Activated CD4-positive, alpha-beta T cell treated with anti-CD3 and anti-CD28 coated beads, Interleukin-2, amount 50 U/mL, for 24 hours (primary cell): ENCODE measurements at places on chromosomes 6 and 20.

GRCh38 chr6:40500227-40500626 is 86.9 kb downstream of the LRFN2 start:
- no peak for DNase-seq

DNA sequence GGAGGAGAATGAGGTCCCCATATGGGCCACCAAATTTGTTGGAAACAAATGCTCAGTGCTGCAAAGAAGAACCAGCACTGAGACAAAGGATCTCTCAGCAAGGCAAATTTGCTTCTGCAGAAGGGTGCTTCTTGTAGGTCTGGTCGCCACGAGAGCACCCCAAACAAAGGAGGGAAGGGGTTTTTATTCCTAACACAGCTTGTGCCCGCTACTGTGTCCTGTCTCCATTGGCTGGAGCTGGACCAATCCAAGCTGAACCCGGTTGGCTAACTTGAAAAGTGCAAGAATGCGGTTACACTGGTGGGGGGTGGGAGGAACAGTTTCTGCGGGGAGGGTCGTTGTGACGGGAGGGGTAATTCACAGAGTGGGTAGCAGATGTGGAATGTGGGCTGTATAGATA is 54.1 kb upstream of the TULP1 start:
- no peak for DNase-seq

DNA sequence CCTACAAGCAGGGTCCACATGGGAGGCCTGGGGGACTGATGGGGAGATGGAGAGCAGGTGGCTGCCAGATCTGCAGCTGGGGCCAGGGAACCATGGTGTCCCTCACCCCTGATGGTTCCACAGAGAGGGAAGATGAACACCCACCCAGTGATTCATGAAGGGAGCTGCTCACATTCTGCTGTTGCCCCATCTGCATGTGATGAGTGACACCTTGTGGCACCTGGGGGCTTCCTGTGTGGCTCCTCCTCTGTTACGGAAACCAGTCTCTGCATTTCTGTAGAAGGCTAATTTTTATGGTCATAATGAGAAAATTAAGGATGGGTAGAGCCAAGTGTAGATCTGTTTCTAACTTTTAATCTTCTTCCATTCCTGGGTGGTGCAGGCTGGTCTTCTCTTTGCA is 217.1 kb downstream of the SMOC2 start:
- DNase-seq: no peak

- no peak for DNase-seq
Observed at GRCh38 chr6:53906103-53906502, 111.3 kb downstream of the LRRC1 start.

DNA sequence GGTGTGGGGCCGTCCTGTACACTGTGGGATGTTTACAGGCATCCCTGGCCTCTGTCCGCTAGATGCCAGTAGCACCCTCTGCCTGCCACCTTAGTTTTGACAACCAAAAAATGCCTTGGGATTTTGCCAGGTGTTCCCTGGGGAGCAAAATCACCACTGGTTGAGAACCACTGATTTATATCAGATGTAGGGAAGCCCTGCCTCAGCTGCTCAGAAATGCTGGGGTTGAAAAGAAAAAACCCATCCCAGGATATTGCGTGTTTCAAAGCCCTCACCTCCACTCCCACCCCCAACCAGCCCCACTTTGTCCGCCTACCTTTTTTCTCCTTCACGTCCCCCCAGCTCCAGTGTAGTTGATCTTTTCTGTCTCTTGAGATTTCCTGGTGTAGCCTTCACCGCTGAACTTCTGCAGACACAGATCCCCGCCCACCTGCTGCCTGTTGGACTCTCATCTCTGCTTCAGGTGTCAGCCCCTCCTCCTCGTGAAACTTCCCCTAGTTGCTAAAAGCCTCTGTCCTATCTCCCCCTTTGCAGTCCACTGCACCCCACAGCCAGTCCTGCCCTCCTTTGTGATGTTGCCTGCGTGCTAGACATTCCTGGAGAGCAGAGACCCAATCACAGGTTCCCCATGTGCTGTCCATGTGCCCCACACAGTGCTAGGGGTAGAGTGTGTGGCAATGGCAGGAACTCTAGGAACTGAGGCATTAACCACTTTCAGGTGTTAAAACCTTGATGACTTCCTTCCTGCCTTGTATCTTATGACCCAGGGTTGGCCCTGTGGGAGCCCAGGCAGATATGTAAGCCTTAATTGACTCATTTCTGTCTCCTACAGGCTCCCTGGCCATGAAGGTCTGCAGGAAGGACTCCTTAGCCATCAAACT is 98.9 kb downstream of the TBC1D7 start:
- DNase-seq: no peak

DNA sequence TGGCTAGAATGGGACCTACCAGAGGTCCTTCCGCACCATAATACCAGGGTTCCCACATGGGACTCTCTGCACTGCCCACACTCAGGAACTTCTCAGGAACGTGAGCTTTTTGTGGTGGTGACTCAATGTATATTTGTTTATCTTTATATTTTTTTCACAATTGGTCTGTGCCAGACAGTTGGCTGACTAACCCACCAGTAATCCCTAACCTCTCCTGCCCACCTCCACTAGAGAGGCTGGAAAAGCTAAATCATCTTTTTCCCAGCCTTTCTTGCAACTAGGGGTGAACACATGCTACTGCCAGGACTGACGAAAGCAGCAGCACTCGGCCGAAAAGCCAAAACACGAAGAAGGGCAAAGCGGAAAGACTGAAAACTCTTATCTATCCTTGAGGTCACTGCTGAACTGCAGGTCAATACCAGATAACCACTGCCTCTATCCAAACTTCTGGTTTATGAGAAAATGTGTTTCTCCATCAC is 112.9 kb downstream of the TRERF1 start:
- DNase-seq: no peak

- no peak for DNase-seq
Observed at GRCh38 chr20:32325706-32326503, 32.2 kb upstream of the ASXL1 start.

DNA sequence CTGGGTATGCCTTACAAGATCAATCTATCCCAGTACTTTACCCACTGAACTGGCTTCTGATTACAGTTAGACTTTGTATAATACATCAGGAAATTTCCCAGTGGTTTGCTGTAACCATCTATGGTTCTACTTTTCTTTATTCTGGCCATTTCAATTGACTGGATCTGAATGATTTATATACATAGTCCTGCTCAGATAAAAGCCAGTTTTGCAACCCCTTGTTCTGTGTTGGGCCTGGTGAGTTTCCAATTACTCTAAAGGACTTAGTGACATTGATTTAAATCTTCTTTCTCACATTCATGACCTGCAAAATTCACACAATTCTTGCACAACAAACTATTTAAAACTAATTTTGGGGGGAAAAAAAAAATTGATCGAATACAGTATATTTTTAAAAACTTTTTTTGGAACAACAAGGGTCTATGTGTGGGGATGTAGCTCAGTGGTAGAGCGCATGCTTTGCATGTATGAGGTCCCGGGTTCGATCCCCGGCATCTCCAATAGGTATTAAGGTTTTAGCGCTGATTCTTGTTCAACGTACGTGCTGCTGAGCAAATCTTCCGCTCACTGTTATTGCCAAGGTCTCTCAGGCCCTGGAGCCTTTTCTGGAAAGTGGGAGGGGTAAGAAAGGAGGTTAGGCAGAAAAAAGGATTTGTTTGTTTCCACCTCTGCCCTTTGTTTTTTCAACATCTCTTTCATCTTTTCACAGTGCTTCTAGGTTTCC is 117.5 kb downstream of the GPX5 start:
- DNase-seq: peak; percentile 48

GRCh38 chr6:158188591-158188990 is 20.4 kb downstream of the GTF2H5 start:
- DNase-seq: no peak

DNA sequence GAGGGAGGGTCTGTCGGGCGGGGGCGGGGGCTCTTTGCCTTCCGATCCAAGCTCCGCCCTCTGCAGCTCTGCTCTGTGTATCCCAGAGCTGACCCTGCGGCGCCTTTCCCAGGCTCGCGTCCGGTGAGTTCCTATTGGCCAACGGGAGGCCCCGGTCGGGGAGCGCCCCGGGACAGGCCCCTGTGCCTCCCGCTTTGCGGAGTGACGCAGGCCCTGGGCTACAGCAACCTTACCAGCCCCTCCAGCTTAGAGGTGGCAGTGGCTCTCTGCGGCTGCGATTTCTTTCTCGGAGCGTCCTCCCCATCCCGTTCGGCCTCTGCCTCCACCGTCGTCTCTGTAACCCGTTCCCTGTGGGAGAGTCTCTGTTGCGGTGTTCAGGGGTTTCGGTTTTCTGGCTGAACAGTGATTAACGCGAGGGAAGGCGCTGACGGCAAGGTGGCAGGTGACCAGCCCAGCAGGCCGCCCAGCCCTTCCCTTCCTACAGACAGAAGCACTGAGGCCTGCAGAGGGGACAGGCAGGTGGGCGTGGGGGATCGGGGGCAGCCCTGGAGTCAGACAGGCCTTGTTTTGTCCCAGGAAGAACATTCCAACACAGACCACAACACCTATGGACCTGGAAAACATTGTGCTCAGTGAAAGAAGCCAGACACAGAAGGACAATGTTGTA is 18.1 kb upstream of the CEBPB start:
- DNase-seq: no peak

GRCh38 chr6:25025248-25025918 is 89.6 kb upstream of the RIPOR2 start:
- DNase-seq: no peak

- DNase-seq: peak; percentile 1
Observed at GRCh38 chr6:116369964-116370759, 585 bp upstream of the DSE start.

GRCh38 chr6:151514000-151514730 is 20.3 kb downstream of the CCDC170 start:
- DNase-seq: no peak

- DNase-seq: no peak
Observed at GRCh38 chr6:41639809-41640371, 1.6 kb downstream of the MDFI start.

DNA sequence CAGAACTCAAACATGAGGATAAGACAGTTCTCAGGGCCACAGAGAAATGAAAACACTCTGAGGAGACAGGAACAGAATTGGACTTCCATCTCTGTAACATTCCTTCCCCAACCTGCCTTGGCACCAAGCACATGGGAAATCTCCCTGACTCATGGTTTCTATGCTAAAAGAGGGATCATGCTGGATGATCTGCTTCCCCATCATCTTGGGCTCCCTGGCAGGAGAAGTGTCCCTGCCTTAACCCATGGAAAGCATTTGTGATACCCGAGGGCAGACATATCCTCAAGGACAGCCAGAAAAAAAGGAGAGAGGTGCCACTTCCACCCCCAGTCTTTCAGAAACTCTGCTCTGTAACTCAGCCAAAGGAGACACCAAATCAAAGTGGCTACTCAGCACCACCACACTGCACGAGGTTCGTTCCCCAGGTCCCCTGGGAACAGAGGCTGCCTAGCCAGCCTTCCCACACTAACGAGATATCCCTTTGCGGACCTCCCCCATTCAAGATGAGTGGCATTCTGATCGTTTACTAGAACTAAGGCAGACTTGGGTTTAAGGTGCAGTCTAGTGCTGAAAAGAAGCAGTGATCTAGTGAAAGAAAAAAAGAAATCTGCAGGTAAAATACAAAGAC is 34.8 kb downstream of the BLOC1S5 start:
- no peak for DNase-seq

GRCh38 chr20:59784791-59785668 is 148.4 kb downstream of the SYCP2 start:
- no peak for DNase-seq

DNA sequence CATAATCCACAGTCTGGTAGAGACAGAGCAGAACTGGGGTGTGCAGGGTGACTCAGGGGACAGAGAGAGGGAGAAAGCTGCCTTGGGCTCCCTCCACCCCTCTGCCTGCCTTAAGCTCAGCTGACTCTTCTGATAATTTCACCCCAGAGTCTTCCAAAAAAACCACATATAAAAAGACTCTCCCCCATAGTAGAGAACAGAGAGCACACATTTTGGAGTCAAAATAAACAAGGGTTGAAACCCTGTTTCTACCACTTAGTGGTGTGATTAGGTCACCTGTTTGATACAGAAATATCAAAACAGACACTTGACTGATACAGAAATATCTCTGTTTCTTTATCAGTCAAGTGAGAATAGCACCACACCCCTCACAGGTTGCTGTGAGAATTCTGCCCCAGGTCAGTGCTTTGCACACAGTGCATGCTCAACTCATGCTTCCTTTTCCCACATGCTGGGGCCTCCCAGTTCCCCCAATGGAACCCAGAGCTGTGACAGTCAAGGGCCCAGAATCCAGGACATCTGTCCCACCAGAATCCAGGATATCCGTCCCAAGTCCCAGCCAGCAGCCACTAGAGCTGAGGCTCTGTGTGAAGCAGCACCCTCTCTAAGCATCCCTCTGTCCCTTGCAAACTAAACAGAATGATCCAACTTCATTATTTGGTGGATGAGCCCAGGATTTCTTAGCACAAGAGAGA is 1.2 kb downstream of the TREML2 start:
- no peak for DNase-seq

GRCh38 chr6:108175592-108176279 is 9.9 kb downstream of the NR2E1 start:
- DNase-seq: no peak

DNA sequence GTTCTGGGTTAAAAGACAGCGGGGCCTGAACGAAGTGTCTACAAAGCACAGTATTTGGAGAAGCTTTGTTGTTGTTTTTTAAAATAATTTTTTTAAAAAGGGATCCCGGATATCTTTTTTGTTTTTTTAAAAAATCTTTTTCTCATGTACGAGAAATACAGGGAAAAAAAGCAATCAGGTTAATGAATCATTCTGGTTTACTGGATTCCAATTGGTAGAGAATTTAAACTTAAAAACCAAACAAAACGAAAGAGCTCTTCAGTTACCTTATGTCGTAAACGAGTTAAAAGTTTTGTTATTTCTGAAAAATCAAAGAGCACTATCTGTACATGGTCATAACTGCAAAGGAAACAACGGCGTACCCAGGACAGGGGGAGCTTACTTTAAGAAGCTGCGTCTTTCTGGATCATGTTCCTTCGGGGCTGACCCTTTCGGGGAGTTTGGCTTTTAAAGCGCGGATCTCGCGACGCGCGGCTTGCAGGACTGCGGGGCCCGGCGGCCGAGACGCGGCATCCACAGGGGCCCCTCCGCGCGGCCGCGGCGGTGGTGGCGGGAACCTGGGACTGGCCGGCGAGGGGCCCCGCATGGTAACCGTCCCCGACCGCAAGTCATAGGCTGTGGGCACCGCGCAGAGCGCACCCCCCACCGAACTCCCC is 927 bp downstream of the IL20RA start:
- no peak for DNase-seq

DNA sequence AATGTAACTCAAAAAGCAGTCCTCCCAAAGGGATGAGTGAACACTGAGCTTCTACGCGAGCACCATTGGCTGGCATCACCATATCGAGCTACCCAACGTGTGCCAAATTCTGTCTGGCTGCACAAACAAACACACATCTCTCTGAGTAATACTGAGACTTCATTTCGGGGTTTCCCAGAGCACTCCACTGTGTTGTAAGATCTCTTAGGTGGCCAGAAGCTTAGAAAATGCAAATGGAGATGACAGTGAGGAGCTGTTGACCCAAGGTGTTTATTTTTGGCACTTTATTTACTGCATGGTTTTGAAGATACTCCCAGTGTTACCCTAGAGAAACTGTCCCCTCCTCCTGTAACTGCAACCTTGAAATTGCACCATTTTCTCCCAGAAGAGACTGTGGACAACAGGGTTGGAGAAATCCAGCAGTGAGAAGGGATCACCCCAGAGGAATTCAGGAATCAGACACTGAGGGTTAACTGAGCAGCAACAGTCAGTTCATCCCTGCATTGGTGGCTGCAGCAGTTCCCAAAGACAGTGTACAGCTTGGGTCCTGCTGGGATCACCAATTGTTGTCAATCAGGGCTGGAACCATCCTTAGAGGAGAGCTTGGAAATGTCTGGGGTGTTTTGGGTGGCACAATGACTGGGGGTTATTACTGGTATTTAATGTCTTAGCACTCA is 1.0 kb upstream of the RIPOR2 start:
- DNase-seq: no peak

GRCh38 chr6:109036574-109037294 is 57.9 kb downstream of the SESN1 start:
- DNase-seq: no peak
